ENCODE measurements at places on chromosomes 2 and 18.
A peak's percentile ranks its signal among the peaks of the same experiment; 100 is the strongest.

DNA sequence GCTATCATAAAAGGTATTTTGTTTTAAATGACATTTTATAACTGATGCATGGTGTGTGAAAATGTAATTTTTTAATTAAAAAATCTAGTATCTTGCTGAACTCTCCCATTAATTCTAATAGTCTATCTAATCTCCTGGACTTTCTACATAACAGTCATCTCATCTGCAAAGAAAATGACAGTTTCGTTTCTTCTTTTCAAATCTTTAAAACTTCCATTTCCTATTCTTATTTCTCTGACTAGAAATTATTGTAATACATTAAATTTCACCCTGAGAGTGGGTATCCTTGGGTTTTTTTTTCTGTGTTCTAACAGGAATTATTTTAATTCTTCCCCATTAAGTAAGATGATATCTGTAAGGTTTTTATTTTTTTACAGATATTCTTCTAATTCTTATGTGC lies 120.1 kb downstream of the KCNF1 start:
- no peak for DNase-seq

- DNase-seq = no peak
Measured at GRCh38 chr18:22840606-22841144, 92.5 kb upstream of the RBBP8 start.

DNA sequence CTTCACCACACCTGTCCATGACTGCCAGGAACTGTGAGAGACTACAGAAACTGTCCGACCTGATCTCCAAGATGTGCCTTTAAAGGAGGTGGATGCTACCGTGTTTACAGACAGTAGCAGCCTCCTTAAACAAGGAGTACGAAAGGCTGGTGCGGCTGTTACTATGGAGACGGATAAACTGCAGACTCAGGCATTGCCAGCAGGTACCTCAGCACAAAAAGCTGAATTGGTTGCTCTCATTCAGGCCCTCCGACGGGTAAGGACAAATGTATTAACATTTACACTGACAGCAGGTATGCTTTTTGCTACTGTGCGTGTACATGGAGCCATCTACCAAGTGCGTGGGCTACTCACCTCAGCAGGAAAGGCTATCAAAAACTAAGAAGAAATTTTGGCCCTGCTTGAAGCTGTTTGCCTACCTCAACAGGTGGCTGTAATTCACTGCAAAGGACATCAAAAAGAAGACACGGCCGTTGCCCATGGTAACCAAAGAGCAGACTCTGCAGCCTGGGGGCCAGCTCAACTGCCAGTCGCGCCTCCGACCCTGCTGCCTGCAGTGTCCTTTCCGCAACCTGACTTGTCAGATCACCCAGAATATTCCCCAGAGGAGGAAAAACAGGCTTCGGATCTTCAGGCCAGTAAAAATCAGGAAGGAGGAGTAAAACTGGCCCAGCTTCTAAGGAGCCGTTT lies 30.9 kb downstream of the SKA1 start:
- DNase-seq = no peak

- DNase-seq = no peak
Measured at GRCh38 chr2:120885749-120886148, 150.1 kb downstream of the GLI2 start.

DNA sequence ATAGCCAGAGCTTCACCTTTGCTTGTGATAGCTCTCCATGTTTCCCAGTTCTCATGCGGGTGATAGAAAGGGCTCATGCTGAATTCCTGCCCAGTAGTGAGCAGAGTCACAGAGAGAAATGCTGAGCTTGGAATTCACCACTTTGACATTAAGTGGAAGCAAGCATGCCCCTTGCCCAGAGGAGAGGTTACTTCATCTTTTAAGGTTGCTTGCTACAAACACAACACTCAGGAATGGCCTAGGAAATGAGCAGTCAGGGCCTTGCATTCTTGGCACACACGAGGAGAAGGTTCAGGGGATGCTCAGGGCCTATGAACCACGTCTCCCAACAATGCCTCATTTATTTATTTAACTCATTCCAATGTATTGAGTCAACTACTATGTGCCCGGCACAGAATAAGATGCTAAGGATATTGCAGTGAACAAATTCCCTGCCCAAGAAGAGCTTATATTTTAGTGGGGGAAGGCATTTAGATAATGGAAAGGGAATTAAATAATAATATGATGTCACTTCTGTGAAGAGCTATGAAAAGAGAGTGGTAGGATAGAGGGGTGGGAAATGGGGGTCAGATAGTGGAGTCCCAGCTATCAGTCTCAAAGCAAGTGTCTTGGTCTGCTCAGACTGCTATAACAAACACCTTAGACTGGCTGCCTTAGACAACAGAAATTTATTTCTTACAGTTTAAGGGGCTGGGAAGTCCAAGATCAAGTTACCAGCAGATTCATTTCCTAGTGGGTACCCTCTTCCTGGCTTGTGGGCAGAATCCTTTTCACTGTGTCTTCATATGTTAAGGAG lies 42.1 kb downstream of the DDX18 start:
- DNase-seq = no peak

- no peak for DNase-seq
Measured at GRCh38 chr2:237164474-237165042, 78.9 kb downstream of the COPS8 start.

DNA sequence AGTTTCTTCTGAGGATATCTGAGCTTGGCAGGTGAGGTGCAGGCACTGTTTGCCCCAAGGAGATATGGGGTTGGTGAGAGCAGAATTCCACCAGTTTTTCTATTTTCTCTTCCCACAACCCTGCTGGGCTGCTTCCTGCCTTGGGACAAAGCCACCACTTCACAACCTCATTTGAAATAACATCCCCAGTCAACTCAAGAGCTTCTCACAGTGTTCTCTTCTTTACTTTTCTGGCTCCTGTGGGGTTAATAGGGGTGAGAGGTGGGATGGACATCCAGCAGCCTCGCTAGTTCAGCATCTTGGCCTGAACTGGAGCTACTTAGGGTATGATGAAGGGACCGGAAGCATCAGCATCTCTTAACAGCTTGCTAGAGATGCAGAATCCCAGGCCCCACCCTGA lies 106.3 kb downstream of the SLC4A3 start:
- no peak for DNase-seq

DNA sequence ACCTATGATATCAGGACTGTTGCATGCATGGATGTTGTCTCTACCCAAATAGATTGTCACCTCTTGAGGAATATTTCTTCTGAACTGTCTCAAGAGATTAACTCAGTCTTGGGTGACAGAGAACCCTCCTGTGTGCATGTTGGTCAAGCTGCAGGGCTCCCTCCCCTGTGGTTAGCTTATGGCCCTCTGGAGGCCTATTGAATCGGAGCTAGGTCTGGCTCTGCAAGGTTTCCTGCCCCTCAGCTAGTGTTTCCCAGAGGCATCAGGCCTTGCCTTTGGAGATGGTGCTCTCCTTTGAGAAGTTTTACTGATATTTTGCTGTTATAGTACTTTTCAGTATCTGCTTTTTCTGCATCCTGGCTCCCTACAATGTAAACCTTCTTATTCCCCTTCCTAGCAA lies 769.2 kb upstream of the FAM98A start:
- no peak for DNase-seq

- no peak for DNase-seq
Measured at GRCh38 chr18:8735274-8735673, 29.9 kb downstream of the MTCL1 start.

DNA sequence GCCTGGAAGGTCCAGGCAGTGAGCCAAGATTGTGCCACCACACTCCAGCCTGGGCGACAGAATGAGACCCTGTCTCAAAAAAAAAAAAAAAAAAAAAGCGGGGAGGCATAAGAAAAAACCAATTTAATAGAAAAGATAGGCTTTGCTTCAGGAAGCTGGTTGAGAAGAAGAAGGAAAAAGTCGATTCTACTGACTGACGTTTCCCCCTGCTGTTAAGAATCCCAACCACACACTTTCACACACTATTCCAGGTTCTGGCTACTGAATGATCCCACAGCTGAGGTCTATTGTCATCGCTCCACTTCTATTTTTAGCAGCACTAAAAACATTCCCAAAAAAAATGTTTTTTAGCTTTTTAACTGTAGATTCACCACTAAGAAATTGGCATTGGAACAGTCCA lies 6.7 kb upstream of the CHCHD5 start:
- no peak for DNase-seq

- no peak for DNase-seq
Measured at GRCh38 chr2:205288686-205289085, 393.6 kb upstream of the NRP2 start.

DNA sequence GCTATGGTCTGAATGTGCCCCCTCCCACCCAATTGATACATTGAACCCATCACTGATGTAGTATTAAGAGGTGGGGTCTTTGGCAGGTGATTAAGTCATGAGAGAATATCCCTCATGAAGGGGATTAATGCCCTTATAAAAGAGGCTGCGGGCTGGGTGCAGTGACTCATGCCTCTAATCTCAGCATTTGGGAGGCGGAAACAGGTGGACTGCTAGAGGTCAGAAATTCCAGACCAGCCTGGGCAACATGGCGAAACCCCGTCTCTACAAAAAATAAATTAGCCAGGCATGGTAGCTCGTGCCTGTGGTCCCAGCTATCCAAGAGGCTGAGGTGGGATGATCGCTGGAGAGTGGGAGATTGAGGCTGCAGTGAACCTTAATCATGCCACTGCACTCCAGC lies 14.3 kb downstream of the POLR2D start:
- DNase-seq = no peak

DNA sequence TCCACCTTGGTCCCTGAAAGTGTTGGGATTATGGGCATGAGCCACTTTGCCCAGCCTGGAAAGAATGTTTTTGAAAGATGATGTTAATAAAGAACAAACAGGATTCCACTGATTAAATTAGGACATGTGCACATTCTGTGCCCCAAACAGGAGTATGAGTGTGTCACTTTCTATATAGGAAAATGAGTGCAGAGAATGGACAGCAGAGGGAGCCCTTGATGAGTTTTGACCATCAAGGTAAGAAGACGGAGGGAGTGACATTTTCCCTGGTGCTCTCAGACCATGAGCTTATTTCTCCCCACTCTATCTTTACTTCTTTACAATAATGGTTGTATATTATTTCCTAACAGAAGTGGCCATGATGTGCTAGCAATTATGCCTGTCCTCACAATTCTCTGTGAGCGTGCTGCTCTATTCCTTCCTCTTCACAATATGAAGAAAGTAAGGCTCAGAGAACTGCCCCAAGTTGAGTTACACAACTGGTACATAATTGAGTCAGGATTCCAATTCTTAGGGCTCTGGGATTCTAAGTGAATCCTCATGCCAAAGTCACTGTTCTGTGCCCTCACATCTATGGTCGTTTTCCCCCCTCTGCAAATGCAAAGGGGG lies 20.6 kb downstream of the RPL37A start:
- peak; percentile 5 for DNase-seq

DNA sequence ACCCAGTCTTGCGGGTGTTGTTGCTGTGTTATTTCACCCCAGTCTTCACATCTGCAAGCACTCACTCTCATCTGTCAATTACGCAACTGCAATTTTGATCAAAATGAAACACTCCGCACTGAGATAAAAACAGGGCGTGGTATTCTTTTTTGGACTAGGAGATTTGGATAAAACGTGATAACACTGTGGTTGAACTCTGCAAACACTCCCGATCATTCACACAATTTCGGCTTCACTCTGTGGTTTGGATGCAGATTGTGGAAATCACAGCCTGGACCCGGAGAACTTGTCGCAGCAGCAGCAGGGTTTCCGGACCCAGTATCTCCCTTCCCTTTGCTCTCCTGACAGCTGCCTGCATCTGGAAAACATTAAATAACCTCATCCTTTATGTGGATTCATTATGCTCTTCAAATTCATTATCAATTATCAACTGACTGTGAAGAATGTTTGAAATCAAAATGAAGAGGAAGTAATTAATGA lies 49.4 kb upstream of the APCDD1 start:
- DNase-seq = no peak

GRCh38 chr2:44722026-44722625 lies 219.4 kb upstream of the SIX3 start:
- DNase-seq = no peak

DNA sequence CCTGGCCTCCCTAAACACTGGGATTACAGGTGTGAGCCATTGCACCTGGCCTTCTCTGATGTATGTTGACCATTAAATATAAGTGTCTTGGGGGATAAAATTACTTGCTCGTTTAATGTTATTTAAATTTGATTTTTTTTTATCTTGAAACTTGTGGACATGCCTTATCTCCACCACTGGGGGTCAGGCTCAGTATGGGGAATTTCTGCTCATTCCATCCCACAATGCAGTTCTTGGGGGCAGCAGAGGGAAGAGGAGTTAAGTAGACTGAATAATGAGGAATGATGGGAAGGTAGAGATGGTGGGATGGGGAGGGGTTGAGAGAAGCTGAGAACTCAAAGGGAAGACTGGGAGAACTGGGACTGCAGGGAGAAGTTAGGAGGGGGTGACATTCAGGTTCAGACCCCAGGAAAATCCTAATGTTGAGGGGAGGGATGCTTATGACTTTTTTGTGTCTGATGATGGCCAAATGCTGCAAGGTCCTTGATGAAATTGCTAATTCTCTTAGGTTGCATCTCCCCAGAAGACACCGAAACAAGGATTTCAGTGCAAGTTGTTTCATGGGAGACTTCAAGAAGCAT lies 174.2 kb downstream of the MIB1 start:
- no peak for DNase-seq

DNA sequence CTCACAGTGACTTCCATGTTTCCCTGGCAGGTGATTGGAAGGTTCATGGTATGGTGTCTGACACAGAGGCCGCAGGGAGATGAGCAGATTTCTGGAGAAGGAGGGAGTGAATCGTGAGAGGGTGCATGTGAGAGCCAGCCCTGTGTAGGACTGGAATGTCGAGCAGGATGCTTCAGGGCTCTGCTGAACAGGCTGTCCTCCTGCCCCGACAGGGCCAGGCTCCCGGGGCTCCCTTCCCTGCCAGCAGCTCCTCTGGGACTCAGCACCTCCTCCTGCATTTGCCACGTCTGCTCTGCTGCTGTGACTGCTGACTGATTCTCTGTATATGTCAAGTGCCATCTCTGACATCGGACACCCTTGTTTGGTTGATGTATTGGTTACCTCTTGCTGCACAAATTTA lies 38.5 kb upstream of the INHBB start:
- DNase-seq = no peak

- DNase-seq = no peak
Measured at GRCh38 chr2:191622374-191623320, 55.3 kb upstream of the NABP1 start.

DNA sequence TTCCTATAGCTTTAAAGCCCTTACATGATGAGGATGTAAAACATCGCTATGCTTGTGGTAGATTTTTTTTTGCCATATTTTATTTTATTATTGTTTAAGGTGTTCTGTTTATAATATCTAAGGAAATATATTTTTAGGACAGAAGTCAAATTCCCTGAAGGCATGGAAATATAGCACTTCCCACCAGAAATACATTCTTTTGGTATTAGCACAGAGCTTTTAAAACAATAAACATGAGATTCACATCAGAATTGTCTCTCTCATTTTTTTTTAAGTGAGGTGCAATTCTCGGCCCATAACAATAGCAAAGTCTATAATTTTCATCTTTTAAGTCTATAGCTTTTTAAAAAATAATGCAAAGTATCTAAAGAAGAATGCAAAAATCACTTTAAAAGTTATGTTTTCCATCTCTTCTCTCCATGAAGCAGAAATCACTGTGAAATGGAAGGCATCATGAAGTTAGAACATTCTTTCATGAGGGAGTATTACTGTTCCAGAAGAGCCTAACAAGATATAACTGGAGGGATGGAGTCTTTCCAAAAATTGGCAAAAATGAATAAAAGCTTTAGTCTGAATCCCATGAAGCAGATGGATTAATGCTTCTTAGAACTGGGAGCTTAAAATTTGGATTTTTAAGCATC lies 283.6 kb upstream of the TRIB2 start:
- DNase-seq = no peak
